ENCODE measurements at places on chromosomes 7 and 10. TPM values are rescaled to one million over a fixed set of nuclear protein-coding genes. Genes with fewer than 3 reads are reported as not detected.

DNA sequence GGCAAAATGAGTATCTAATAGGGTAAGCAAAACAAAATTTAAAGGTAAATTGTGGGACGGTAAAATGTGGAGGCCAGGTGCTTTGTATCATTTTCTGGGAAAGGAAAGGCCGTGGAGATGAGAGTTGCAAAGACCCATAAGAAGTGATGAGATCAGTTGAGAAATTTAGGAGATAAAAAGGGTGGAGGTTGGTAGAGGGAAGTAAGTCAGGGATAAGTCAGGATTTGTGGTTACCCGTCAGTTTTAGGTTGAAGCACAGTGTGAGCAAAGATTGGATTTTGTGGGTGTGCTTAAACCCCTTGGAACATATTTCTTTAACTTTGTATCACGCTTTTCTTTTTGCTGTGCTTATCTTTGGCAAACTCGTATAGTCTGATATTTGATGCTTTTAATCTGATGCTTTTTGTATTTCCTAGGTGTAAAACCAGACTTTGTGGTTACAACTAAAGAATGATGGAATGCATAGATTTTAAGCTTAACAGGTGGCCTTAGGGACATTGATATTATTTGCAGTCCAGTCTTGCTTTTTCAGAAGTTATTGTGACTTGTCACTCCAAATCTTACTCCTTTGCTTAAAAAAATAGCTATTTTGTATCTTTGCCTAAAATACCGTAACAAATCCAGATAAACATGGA lies 1.2 kb downstream of the BTRC start:
- DNase-seq, result no peak

DNA sequence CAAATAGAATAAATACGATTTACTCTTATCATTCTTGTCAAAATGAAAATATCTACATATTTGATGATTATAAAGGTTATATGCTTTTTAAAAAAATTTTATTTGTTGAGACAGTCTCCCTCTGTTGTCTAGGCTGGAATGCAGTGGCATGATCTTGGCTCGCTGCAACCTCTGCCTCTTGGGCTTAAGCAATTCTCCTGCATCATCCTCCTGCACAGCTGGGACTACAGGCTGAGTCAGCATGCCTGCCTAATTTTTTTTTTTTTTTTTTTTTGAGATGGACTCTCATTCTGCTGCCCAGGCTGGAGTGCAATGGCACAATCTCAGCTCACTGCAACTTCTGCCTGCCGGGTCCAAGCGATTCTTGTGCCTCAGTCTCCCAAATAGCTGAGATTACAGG lies 48.9 kb downstream of the PUS7 start:
- peak; percentile 26 for DNase-seq

The PLA2G12B gene
- 1.9 TPM for polyA plus RNA-seq

DNA sequence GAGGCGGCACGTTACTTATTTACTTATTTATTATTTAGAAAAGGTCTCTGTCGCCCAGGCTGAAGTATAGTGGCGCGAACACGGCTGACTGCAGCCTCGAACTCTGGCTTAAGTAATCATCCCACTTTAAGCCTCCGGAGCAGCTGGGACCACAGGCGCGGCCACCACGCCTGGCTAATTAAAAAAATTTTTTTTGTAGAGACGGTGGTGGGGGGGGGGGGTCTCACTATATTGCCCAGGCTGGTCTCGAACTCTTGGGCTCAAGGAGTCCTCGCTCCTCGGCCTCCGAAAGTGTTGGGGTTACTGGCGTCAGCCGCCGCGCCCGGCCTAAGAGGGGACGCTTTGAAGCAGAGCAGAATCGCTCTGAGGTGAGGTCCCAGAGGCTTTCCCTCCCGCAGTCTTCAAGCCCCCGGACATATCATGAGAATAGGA lies 675 bp upstream of the FRAT2 start:
- DNase-seq, result no peak

DNA sequence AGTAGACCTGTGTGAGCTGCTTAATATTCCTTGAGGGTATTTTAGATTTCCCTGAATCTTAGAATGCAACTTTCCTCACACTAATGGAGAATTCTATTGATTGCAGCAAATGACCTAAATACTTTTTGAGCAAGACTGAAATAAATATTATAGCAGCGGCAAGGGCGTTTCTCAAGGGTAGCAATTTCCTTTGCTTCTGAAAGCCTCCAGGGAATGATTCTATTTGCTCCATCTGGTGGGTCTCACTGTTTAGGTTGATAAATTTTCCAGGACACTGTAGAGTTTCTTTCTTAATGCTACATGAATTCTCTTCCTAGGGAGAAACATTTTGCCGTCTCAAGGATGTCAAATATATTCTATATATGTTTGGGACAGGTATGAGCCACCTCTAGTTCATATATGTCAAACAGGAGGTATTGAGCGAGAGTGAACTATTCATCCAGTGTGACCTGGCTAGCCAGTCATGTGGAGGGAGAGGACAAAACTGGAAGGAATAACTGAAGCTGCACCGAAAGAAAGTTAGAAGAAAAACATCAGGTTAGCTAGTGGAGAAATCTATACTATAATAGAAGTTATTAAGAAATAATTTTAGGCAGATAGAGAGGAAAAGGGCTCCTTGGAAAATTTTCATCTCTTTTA lies 57.9 kb upstream of the FZD8 start:
- no peak for DNase-seq

- DNase-seq, result no peak
These were observed 8.8 kb downstream of the PDGFA start for GRCh38 chr7:510782-511281.

The RNF32 gene
- 5.1 TPM for polyA plus RNA-seq

The TAS2R4 gene
- polyA plus RNA-seq, result 5.2 TPM

DNA sequence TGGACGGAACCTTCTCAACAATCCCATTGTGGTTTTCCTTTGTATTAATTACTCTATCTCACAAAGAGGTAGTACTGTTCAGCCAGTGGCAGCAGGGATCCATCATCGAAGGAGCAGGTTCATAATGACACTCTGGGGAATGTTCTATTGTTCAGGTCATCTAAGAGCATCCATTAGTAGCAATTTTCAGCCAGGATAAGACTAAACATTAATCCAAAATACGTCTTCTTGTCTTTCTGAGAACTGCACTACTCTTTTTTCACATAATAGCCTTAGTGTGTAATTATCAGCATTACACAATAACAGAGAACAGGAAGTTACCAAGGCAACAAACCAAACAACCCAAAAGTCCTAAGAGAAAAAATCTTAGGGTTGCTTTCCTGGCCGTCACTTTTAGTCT lies 259.5 kb upstream of the VWC2 start:
- peak; percentile 28 for DNase-seq

DNA sequence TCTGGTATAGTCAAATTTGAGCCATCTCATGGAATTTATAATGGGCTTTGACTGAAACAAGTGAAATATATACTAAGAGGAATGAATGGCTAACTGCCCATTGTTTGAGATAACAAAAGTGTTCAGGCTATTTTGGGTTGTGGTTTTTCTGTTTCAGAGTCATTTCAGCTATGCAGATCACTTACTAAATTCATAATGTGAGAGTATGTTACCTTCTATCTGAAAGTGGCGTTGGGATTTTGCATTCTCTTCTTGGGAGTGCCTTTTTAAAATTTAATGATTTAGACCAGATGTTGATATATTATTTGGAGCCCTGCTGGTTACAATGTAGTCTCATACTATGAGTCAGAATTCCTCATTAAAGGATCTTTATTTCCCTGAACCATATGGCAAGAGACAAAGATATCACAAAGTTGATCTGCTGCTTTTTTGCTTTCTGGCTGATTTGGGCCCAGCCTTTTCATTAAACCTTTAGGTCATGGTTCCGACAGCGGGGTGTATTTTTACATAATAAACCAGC lies 10.4 kb downstream of the VCL start:
- no peak for DNase-seq

The AGMO gene
- polyA plus RNA-seq, result 0.36 TPM

The IL6 gene
- 1.6 TPM for polyA plus RNA-seq

DNA sequence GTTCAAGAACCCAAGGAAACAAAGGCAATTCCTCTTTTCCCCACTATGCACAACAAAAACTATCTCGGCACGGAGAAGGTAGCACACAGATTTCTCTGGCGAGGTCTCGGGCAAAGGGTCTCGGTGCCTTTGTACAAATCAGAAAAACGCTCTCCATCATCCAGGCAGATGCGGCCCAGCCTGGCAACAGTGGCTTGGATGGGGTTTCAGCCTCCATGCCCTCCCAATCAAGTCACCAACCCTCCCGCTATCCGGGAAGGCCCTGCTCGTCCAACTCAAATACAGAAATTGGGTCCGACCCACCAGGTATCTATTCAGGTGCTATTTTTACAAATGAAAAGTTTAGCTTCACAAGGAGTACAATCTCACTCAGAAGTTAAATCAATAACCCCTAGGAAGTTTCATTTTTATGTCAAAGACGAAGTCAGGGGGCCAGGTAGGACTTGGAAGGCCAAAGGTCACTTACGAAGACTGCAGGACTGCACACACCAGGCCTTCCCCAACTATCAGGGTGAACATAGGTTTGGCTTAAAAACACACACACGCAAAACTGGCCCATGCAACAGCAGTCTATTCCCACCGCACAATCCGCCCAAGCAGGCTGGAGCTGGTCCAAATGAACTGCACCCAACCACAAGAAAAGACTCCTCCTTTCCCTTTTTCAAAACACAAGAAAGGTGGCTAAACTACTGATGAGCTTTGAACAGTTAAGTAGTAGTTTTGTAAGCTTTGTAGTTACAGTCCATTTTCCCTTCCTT lies 43.0 kb downstream of the GNA12 start:
- DNase-seq, result peak; percentile 69

The MYO1G gene
- 1.2 TPM for polyA plus RNA-seq

GRCh38 chr10:12907656-12908055 lies 93.9 kb downstream of the CCDC3 start:
- DNase-seq, result no peak

DNA sequence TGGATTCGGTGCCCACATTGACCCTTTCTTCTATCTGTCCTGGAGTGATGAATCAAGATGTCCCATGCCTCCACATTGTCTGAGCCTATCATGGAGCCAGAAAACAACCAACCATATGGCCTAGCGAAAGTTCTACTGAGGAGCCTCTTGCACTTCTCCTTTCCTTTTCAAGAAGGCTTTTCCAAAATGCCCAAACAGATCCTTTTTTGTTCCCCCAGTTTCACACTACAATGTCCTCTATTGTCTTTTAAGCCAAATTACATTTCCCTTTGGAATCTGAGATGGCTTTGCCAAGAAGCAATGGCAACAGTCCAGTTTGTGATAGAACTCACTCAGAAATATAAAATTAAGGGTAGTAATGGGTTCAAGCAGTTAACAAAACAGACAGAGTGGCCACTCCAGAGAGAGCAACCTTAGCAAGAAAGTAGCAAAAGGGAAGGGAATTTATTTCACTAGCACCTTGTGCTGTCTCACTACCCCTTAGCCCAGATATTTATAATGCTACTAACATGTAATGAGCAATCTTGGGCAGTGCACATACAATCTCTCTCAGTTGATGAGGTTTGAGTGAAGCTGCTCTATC lies 194.6 kb upstream of the PDE1C start:
- DNase-seq, result no peak

GRCh38 chr7:36279200-36279925 lies 110.3 kb upstream of the ANLN start:
- no peak for DNase-seq

DNA sequence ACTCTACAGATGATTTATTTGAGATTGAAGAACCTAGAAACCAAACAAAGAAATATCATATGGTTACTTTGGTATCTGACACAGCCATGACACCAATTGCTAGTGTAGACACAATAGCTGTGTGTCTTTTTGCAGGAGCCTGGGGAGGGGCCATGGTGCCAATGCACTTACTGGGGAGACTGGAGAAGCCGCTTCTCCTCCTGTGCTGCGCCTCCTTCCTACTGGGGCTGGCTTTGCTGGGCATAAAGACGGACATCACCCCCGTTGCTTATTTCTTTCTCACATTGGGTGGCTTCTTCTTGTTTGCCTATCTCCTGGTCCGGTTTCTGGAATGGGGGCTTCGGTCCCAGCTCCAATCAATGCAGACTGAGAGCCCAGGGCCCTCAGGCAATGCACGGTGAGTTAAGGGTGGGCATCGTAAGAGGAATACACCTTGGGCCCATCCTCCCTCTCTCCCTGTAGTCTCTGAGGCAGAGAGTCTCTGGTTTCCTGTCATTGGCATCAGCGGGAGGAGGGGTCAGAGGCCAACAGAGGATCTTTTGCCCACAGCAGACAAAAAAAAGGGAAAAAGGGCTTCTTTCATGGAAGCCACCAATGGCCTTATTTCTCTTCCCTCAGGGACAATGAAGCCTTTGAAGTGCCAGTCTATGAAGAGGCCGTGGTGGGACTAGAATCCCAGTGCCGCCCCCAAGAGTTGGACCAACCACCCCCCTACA lies 1.2 kb downstream of the TMEM139 start:
- DNase-seq, result no peak

GRCh38 chr10:30719832-30720231 lies 90.3 kb upstream of the LYZL2 start:
- DNase-seq, result no peak

- DNase-seq, result no peak
These were observed 69.5 kb downstream of the ADCYAP1R1 start for GRCh38 chr7:31121601-31122000.

The TAS2R41 gene
- polyA plus RNA-seq, result not detected

The CRYGN gene
- 0.45 TPM for polyA plus RNA-seq

The CALML3 gene
- 0.55 TPM for polyA plus RNA-seq

DNA sequence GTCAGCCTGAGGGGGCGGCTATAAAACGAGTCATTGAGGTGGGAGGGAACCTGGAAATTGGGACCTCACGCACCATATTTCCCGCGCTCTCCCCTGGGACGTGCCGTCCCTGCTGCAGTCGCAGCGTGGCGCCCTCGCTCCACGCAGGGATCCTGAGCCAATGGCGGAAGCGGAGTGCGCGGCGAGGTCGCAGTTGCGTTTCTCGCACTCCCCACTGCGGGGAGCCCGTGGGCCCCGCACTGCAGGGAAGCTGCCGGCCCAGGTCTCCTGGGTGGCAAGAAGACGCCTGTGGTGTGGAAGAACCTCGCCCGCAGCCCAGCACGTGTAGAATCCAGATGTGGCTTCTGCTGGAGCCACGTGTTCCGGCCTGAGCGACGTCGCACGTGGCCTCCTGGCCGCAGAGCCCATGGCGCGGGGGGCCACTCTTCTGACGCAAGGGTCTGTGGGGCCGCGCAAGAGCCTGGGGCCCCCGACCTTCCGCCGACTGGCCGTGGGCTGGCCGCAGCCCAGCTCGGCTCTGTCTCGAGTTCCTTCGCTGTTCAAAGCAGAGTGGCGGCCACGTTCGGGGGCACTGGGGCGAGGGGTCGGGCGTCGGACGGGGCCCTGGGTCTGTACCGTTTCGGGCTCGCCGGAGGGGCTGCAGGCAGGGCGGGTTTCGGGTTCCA lies 26.4 kb downstream of the HIF1AN start:
- DNase-seq, result peak; percentile 71
